Activated CD4-positive, alpha-beta T cell treated with anti-CD3 and anti-CD28 coated beads for 36 hours (primary cell): ENCODE measurements at places on chromosomes 12 and 14. TPM values are rescaled to one million over a fixed set of nuclear protein-coding genes. Genes with fewer than 3 reads are reported as not detected.

PTPRB gene
- total RNA-seq = not detected

C3AR1 gene
- total RNA-seq = 0.57 TPM

GYS2 gene
- total RNA-seq = not detected

GRCh38 chr12:234891-235415 lies 21.0 kb upstream of the SLC6A12 start:
- no peak overlapping the region for H3K4me3 ChIP-seq
- H3K4me1 ChIP-seq = no peaks in the 10 kb centered on the region
- no peak for DNase-seq
- peaks cover 3% of the 10 kb centered on the region for H3K27me3 ChIP-seq

ASIC1 gene
- 7.3 TPM for total RNA-seq

DNA sequence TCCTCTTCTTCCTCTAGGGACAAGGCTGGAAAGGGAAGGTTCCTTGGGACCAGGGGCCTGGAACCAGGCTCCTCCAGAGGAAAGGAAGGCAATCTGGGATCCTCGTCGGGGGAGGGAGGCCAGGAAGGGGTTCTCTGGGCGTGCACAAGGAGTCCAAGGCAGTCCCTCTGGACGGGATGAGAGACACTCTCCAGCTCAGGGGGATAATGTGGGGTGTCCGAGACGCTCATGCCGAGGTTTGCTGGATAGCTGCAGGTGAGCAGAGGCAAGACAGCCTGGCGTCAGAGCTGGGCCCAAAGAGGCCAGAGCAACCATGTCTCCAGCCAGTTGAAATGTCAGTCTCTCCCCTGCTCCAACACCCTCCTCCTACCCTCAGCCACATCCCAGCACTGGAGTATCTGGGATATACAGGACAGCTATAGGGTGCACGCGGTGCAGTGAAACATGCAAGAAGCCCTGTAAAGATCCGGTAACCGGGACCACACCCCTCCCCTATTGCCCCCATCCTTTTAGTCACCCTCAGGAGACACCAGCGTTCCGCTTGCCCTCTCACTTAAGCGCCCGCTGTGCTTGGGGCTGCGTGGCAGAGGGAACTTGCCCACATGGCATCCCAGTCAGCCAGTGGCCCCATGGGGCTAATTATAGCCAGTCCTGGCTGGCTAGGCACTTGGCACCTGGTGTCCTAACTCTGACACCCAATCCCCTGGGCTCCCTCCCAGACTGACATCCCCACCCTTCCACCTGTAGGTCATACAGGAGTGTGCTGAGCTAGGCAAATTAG lies at the start of gene KLHL33:
Gene KLHL33, minus strand, starts transcription at position 585 of the 781 bp plus-strand sequence. Its CDS starts 355 bp downstream, at position 230.
- H3K4me3 ChIP-seq = no peak within 1 kb of the TSS
- no peak within 1 kb of the TSS for H3K27ac ChIP-seq
- no peaks in the 10 kb centered on the region for H3K27me3 ChIP-seq
- H3K36me3 ChIP-seq = no peaks in the 10 kb centered on the region
- DNase-seq = no peak

DNA sequence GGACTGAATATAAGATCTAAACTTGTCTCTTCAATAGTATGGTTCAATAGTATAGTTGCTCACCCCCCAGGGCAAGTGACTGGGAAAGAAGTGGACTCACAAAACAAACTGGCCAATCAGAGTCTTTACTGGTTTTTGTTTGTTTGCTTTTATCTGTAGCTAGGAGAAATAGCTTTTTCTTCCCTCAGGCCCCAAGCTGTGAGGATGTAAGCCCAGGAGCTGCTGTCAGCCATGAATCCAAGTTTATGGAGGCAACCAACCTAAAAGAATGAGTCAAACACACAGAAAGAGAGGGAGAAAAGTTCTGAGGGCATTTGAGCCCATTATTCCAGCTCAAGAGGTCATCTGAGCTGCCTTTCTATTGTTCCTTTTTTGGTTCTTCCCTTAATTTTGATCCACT lies 375.3 kb downstream of the BCAT1 start:
- H3K4me3 ChIP-seq = no peak overlapping the region
- no peak overlapping the region for H3K27ac ChIP-seq
- no peaks in the 10 kb centered on the region for H3K4me1 ChIP-seq
- H3K27me3 ChIP-seq = peaks cover 22% of the 10 kb centered on the region

SLC10A1 gene
- total RNA-seq = not detected

- peak overlapping the region; percentile 81 for H3K27ac ChIP-seq
- H3K36me3 ChIP-seq = no peaks in the 10 kb centered on the region
- H3K4me3 ChIP-seq = peak overlapping the region; percentile 3
- H3K27me3 ChIP-seq = no peaks in the 10 kb centered on the region
These were observed 81.8 kb downstream of the IRF2BPL start for GRCh38 chr14:76946753-76947077.
